ENCODE measurements at places on chromosomes 2 and 18.

DNA sequence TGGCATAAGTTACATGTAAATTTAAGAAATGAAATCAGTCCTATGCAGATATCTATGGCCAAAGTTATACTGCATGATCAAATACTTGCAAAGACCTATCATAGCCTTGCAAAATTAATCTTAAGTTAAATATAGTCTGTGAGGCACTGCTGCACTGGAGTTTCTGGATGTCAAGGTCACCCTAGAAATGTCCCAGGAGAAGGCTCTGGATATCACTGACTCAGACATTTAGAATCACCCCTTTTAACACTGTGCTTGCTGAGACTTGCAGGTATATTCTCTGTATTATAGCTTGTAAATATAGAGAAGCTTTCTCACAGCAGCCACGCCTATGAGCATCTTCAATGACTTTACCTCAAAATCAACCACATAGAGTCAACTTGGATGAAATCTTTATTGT lies 51.5 kb downstream of the ETAA1 start:
- no peak for DNase-seq

GRCh38 chr2:54456612-54457322 lies 640 bp downstream of the SPTBN1 start:
- no peak for DNase-seq

DNA sequence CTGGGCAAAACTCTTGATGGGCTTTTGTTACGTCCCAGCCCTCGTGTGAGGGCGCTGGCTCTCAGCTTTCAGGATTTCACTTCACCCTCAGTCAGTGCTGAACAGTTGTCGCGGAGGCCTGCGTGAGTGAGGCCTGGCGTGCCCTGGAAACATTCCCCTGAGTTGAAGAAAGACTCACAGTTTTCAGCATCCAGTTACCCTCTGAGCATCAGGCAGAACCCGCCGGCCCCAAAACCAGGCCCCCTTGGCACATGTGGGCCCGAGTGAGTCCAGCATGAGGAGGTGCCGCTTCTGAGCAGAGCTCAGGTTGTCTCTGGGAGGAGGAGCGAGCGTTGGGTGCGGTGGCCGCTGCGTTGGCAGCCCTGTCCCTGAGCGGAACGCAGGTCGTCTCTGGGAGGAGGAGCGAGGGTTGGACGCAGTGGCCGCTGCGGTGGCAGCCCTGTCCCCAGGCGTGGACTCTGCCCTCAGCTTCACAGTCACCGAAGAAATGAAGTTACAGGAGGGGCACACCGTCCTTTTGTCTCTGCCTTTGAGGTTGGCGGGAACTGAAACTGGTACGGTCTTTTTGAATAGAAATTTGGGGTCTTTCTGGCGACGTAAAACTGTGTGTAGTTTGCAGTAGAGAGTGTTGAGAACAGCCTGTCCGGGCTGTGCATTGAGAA lies at the start of gene NEU4:
TSS of gene NEU4 (plus strand) at position 473 of the 662 bp plus-strand sequence. CDS start 5,292 bp downstream, outside the sequence.
- DNase-seq = no peak

DNA sequence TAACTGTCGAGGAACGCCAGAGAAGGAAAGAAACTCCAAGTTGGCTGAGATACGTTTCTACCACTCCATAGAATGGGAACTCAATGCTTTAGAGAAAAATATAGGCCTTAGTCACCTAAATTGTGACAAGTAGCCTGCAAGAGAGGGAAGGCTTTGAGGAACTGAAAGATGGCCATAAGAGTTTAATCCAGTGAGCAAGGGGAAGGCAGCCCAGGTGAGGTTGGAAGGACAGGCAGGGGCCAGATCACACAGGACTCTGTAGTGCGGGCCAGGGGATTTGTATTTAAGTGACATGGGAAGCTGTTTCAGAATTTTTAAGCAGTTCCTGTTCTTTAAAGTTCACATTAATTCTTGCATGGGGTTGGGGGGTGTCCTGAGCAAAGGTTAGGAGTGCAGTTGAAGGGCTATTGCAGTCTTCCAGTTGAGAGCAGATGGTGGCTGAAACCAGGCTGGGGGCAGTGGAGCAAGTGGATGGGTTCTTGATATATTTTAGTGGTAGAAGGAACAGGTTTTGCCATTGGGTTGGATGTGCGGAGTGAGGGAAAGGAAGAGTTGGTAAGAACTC lies 138.9 kb upstream of the PELI1 start:
- DNase-seq = no peak

GRCh38 chr2:11738589-11739436 lies 7.6 kb upstream of the LPIN1 start:
- DNase-seq = peak; percentile 54

DNA sequence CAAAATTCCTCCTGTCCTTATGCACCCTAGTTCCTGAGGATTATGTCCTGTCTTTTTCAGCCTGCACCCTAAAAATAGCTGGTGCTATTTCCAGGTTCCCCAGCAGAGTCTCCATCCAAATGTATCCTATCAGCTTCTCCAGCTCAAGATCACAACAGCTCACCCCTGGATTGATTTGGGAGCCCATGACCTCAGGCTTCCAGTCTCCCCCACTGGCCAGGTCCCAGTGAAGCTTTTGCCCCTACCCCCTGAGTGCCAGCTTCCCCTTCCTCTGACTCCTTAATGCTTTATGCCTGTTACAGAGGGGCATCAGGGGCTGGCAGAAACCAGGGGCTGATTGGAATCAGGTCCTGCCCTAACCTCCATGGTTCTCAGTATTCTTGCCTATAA lies 76.9 kb upstream of the DAPL1 start:
- no peak for DNase-seq

DNA sequence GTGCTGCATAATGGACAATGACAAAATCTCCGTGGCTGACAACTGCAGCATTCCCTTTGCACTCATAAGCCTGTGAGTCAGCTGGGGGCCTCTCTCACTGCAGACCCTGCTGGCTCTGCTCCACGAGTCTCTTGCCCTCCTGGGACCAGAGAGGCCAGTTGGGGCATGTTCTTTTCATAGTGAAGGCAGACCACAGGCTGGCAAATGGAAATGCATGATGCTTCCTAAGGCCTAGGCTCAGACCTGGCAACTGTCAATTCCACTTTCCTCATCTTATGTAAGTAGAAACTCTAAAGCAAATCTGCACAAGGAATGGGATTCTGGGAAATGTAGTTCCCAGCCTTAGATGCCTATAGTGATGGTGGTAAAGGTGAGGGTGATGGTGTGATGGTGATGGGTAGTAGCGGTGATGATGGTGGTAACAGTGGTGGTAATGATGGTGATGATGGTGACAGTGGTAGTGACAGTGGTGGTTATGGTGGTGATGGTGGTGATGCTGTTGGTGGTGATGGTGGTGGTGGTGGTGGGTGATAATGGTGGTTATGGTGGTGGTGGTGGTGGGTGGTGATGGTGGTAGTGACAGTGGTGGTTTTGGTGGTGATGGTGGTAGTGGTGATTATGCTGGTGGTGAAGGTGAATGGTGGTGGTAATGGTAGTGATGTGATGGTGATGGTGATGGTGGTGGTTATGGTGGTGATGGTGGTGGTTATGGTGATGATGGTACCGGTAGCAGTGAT lies 185.8 kb upstream of the ARL4C start:
- no peak for DNase-seq

DNA sequence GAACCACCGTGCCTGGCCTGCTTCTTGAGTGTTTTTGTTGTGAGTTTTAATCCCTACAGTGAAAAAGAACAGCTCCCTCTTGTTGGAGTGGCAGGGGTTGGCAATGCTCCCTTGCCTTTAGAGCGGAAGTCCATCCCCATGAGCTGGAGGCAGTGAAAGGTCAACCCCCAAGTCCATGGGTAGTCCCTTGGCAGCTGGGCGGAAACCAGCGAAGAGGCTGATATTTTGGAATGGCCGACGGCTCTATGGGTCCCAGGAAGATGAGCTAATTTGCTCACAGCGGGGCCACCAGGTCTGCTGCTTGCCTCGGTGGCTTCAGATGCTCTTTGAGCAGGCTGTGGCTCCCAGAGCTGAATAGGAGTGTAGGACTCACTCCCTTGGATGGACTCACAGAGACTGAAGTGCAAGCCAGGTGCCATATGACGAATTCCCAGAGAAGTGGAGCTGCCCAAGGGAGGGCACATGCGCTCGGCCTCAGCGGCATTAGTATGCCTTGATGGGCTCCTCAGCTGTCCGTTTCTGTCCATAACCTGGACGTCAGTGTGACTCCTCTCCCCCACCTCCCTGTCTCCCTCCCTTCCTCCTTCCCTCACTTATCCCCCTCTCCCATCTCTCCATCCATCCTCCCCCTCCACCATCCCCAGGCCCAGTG lies 25.4 kb upstream of the RHOB start:
- DNase-seq = no peak

GRCh38 chr2:172256886-172257285 lies 154.2 kb upstream of the DLX2 start:
- DNase-seq = no peak

DNA sequence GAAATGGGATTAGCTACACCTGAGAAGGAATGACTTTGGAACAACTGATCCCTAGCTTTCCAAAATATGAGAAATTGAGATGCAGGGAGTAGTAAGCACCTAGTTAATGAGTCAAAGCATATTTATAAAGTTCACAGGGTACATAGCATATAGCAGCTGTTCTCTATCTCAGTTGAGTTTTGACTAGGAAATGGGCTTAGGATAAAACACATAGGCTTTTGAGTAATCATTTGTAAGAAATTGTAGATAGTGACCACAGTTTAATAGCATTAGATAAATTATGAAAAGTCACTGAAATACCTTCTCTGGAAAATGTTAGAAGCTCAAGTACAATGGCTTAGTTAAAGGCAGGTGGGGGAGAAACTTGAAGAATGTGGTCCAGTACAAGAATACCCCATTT lies 444.7 kb upstream of the TNP1 start:
- no peak for DNase-seq

DNA sequence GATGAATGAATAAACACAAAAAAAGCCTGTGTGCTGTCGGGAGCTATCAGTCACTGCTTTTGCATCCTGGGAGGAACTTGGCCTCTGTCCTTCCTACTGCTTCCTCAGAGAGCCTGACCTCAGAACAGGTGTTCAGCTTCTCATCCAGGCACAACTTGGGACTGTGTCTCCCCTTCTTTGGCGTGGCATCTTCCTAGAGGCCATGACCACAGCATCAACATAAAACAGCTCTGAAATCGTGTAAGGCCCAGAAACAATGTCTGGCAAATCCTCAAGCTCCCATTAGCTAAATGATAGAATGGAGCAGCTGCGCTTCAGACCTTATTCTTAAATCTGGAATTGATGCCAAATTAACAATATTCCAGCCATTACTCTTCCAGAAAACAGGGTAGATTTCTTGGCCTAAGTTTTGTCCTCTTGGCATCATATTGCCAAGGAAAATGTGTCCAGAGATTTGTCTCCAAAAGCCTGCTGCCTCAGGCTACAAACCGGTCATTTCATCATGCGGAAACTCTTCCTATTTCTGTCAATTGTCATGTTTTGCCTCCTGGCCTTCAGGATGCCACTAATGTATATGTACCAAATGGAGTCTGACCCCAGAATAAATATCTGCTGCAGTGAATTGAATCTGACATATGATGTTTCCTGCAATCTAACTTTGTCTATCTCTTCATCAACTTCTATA lies 53.2 kb upstream of the RAB27B start:
- DNase-seq = no peak

DNA sequence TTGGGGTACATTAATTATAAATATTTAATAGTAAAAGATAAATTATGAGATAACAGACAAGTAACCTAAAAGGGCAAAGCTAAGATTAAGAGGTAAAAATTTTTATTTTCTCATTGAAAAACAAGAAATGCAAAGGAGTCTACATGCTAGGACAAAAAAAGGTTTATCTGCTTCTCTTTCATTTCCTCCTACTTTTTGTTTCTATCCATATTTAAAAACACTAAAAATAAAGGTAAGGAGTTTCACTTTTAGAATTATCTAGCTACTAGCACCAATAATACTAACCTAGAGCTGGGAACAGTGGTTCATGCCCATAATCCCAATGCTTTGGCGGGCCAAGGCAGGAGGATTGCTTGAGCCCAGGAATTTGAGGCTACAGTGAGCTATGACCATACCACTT lies 1551.7 kb upstream of the SLC39A10 start:
- no peak for DNase-seq

- DNase-seq = no peak
Measured at GRCh38 chr2:107008843-107009242, 122.9 kb upstream of the ST6GAL2 start.

DNA sequence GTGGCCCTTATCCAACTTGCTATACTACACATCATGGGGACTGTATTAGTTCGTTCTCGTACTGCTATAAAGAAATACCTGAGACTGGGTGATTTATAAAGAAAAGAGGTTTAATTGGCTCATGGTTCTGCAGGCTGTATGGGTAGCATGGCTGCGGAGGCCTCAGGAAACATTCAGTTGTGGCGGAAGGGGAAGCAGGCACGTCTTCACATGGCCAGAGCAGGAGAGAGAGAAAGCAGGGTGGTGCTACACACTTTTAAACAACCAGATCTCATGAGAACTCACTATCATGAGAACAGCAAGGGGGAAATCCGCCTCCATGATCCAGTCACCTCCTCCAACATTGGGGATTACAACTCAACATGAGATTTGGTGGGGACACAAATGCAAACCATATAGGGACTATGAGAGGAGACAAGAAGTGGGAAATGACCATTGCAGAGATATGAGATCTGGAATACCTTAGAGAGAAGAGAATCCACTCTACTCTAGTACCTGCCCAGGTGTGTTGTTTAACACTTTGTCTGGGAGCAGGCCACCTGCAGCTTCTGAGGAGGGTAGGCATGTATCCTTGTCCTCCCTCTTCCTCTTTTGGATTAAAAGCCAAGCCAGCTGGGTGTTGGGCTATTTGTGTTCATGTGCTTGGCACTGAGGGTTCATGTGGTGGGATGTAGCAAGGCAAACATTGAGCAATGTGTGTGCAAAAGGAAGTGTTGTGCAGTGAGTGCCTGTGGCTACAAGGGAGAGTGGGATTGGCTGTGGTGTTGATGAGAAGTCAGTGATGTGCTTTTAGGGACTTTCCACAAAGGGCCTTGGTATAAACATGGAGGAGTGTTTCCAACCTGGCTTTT lies 22.8 kb downstream of the TTLL4 start:
- peak; percentile 39 for DNase-seq

DNA sequence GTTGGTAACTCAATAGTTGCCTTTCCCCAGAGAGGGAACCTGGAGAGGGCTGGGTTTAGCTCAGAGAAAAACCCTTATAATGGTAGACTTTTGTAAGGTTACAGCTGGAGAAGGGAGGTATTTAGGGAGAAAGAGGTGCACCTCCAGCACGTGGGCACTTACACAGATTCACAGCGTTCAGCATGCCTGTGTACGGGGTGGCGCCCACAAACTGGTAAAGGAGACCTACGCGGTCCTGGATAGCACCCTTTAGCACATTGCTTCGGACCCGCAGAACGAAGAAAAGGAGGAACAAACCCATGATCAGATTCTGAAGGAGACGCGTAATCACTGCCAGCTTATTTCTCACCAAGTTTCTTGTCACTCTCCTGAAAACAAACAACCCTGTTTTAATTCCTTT lies 14.9 kb downstream of the ABCG5 start:
- no peak for DNase-seq
